Erythroblast (primary cell): ENCODE measurements at places on chromosomes 2 and 18.
A peak's percentile ranks its signal among the peaks of the same experiment; 100 is the strongest.

- DNase-seq, result no peak
Measured at GRCh38 chr18:42929857-42930256, 185.6 kb downstream of the RIT2 start.

DNA sequence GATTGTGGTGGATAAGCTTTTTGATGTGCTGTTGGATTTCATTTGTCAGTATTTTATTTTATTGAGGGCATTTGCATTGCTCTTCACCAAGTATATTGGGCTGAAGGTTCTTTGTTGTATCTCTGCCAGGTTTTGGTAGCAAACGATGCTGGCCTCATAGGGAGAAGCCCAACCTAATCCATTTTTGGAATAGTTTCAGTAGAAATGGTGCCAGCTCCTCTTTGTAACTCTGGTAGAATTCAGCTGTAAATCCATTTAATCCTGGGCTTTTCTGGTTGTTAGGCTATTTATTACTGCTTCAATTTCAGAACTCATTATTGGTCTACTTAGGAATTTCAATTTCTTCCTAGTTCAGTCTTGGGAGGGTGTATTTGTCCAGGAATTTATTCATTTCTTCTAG is 309.8 kb upstream of the SETBP1 start:
- DNase-seq, result no peak

GRCh38 chr2:233915128-233915527 is 2.0 kb upstream of the TRPM8 start:
- DNase-seq, result peak; percentile 8

DNA sequence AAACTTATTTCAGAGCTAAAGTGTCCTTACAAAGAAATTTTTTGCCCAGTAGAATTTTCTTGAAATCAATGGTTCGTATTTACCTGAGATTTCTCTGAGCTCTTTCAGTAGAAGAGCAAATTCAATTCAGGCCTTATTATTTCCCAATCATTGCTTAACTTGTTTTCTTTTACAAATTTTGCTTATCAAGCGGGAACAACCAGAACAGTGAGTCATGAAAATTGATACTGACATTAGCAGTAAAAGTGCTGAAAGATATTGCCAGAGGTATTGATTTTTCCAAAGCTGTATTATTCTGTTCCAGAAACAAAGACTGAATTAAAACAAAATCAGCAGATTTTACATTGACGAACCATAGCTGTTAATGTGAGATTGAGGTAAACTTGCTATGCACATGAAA is 10.1 kb upstream of the RIOK3 start:
- DNase-seq, result no peak

GRCh38 chr2:122530814-122531213 is 775.4 kb downstream of the TSN start:
- DNase-seq, result no peak
